ENCODE measurements at places on chromosomes 3 and 15.
A peak's percentile ranks its signal among the peaks of the same experiment; 100 is the strongest.

DNA sequence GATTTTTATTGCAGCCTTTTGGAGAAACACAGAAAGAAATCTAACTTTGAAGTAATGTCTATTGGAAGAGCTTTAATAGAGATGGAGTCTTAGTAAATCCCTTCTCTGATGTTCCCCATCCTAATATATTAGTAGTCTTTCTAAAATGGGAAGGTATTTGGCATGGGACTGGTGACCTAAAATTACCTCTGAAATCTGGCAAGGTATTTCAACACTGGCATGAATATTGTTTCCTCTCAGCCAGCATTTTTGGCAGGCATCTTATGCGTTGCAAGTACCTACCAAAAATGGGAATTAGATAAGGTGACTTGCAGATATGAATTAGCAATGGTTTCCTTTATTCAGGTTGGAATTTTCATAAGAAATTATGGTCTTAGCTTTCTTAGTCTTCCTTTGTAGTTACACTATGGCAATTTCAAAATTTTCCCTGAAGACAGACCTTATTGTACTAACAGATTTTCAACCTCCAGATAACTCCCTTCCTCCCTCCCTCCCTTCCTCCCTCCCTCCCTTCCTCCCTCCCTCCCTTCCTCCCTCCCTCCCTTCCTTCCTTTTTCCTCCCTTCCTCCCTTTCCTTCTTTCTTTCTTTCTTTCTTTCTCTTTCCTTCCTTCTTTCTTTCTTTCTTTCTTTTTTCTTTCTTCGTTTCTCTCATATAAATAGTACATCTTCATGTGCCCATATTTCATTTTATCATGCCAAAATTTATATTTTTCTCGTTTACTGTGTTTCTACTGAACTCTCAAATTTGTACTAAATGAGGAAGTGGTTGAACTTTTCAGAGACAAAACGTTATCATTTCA is 168.2 kb upstream of the KCNMB2 start:
- peak; percentile 71 for DNase-seq

- DNase-seq: peak; percentile 8
These were observed 22.8 kb downstream of the CFAP100 start for GRCh38 chr3:126417515-126417914.

DNA sequence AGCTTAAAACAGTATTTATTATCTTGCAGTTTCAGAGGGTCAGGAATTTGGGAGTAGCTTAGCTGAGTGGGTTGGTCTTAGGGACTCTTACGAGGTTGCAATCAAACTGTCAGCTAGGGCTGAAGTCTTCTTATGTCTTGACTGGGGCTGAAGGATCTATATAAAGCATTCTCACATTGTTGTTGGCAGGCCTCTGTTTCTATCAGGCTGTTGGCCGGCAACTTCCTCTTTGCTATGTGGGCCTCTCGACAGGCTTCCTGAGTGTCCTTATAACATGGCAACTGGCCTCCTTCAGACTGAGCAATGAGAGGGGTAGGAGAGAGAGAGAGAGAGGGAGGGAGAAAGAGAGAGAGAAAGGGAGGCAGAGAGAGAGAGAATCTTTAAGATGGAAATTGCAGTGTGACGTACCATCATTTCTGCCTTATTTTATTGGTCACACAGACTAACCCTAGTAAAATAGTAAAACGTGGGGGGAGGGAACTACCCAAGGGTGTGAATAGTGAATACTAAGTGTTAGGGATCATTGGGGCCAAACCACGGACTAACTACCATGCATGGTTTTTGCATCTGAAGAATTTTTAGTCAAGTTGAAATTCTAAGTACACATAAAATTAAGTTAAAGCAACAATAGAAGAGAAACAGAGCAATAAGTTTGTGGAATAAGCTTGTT is 16.1 kb downstream of the FGF7 start:
- DNase-seq: no peak

- no peak for DNase-seq
These were observed 94.9 kb upstream of the NSMCE3 start for GRCh38 chr15:29364426-29365078.

GRCh38 chr3:20307383-20307782 is 121.4 kb upstream of the SGO1 start:
- no peak for DNase-seq

DNA sequence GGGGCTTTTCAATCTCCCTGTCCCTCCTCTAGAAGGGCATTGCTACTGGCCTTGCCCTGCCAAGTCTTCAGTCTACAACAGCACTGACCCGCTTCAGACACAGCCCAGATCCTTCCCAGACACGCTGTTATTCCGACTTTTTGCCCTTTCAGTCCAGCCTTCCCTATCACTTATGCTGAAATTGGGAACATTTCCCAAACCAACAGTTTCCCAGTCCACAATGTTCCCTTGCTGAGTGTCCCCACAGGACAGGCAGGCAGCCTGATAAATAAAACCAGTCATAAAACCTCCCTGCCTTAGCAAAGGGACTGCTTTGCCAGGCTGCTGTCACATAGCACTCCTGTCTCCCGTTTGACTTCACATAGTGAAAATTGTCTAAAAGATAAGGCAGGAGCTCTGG is 43.5 kb downstream of the GOLGA6L2 start:
- DNase-seq: no peak

GRCh38 chr3:71916747-71917369 is 131.9 kb upstream of the PROK2 start:
- peak; percentile 21 for DNase-seq

GRCh38 chr3:136583823-136584222 is 168.4 kb downstream of the STAG1 start:
- no peak for DNase-seq

DNA sequence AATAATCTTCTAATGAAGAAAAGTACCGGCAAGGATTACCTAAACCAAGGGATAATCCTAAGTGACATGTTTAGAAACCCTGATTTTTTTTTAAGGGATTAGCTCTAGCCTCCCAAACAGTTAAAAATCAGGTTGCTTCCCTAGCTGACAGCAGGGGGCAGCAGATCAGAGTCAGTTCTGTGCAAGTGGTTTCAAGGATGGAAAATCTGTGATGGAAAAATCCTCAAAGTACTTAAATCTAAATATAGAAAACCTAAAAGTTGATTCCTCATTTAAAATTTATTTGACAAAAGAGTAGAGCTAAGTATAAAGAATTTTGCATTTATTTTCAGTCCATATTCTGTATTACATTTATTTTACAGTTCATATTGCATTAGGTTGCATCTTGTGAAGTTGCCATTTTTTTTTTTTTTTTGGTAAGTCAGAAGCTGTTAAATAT is 107.6 kb downstream of the PEX5L start:
- peak; percentile 55 for DNase-seq

- no peak for DNase-seq
These were observed 50.1 kb downstream of the LYSMD4 start for GRCh38 chr15:99683000-99683670.

- DNase-seq: no peak
These were observed 92.0 kb downstream of the FOXB1 start for GRCh38 chr15:60096157-60096556.

DNA sequence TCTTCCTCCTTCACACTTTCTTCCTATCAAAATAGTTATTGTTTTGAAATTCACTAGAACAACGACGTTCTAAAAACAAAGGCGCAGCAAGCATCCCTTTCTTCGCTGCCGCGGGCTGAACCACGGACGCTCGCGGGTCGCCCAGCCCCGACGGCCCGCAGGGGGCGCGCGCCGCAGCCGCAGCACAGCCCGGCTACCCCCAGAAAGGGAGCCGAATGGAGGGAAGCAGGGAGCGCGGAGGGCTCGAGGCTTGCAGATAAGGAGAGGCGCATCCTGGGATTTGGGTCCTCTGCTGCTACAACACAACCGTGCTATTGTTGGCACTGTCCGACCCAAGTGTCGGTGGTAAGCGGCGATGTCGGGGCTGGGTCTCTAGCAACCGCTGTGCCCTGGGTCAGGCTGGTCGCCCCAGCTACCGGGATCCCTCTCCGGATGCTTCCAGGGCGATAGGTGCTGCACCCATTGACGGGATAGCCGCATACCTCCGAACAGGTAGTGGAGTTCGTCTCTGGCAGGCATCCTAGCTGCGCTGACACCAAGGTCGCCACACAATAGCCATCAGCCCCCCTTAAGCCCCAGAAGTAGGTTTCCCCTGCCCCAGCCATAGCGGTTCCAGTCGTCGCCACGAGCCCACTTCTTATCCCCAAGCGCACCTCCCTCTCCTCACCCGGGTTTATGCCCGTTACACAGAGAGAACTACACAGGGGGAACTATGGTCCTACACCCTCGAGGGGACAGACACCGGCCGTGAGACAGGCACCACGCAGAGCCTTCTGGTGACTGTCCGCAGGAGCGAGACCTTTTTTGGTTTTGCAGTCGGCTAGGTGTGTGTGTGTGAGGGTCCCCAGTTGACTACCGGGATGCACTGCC is 6.0 kb downstream of the ONECUT1 start:
- DNase-seq: no peak

Data from dorsolateral prefrontal cortex (tissue), 122 donors.